ENCODE measurements at places on chromosomes 12 and 14. TPM values are rescaled to one million over a fixed set of nuclear protein-coding genes. Genes with fewer than 3 reads are reported as not detected.

DNA sequence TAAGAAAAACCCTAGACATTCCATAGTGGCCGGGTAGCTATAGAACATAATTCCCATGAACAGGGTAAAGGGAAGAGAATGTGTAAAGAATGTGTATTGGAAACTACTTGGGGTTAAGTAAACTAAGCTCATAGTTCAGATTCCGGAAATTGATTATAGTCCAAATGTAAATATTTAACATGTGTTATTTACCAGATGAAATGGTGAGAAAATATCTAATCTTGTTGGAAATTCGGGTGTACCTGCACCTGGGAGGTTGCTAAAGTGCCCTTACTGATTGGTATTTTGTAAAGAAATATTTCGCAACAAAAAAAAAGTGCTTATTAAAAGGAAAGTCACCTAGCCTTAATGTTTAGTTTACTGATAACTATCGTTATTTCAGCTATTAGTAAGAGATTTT is 14.4 kb downstream of the RASSF9 start:
- DNase-seq = no peak

Gene SSTR1
- polyA plus RNA-seq = 2.4 TPM

GRCh38 chr12:75606956-75607355 is 95.5 kb upstream of the KRR1 start:
- no peak for DNase-seq

Gene TMTC2
- 32.3 TPM for polyA plus RNA-seq

Gene DDX24
- polyA plus RNA-seq = 143 TPM

Gene PPFIA2
- 5.0 TPM for polyA plus RNA-seq

Gene CDKN3
- 25.6 TPM for polyA plus RNA-seq

GRCh38 chr14:67187826-67188225 is 1.4 kb upstream of the GARIN2 start:
- DNase-seq = no peak

DNA sequence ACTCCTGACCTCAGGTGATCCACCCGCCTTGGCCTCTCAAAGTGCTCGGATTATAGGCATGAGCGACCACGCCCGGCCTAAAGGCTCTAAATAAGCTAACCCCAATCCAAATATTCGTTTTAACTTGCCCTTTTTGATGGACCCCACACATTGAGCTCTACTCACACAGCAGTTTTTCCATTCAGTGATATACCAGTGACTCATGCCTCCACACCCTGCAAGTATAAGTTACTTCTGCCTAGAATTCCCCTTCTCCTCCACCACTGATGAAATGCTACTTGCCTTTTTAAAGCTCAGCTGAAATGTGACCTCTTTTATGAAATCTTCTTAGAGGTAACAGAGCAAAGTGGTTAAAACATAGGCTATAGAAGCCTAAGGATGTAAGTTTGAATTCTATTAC is 68.8 kb downstream of the EXOC5 start:
- DNase-seq = no peak

GRCh38 chr14:35213869-35214387 is 78.3 kb upstream of the PSMA6 start:
- no peak for DNase-seq

DNA sequence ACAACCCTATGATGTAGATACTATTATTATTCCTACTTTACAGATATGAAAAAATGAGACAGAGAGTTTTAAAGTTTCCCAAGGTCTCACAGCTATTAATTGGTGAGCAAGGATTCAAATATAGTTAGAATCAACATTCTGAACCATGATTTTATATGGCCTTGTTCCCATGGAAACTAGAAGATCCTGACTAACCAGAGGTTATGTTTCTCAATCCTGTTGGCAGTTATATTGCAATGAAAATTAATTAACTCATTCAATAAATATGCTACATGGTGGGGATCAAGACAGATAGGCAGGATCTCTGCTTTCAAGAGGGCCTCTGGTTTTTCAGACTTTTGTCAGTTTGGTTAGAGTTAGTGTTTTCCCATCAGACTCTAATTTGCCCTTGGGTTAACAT is 9.3 kb upstream of the FUT8 start:
- DNase-seq = no peak

Gene BCL2L2
- polyA plus RNA-seq = 47.7 TPM

- no peak for DNase-seq
These were observed 43.4 kb downstream of the RIN3 start for GRCh38 chr14:92556863-92557543.

- DNase-seq = no peak
These were observed 57.5 kb downstream of the MSRB3 start for GRCh38 chr12:65335981-65336380.

DNA sequence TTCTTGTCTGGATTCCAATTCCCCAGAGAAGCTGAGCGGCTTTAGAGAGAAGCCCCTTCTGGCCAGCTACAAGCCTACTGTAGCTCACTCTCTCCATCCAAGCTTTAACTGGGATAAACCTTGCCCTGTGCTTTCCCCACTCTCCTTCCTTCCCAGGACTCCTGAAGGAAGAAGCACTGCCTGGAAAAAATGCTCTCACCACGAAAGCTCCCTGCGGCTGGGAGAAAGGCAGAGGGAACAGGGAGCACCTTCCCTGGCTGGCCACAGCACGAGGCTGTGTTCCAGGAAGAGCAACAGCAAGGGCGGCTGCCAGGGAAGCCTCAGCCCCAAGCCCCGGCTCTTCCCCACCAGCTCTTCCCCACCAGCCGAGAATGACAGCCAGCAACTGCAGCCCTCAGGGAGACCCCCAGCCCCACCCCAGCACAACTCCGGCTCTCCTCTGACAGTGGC is 40.8 kb upstream of the PNMA1 start:
- no peak for DNase-seq

Gene TBC1D30
- 5.7 TPM for polyA plus RNA-seq

Gene GPR84
- polyA plus RNA-seq = 0.16 TPM

DNA sequence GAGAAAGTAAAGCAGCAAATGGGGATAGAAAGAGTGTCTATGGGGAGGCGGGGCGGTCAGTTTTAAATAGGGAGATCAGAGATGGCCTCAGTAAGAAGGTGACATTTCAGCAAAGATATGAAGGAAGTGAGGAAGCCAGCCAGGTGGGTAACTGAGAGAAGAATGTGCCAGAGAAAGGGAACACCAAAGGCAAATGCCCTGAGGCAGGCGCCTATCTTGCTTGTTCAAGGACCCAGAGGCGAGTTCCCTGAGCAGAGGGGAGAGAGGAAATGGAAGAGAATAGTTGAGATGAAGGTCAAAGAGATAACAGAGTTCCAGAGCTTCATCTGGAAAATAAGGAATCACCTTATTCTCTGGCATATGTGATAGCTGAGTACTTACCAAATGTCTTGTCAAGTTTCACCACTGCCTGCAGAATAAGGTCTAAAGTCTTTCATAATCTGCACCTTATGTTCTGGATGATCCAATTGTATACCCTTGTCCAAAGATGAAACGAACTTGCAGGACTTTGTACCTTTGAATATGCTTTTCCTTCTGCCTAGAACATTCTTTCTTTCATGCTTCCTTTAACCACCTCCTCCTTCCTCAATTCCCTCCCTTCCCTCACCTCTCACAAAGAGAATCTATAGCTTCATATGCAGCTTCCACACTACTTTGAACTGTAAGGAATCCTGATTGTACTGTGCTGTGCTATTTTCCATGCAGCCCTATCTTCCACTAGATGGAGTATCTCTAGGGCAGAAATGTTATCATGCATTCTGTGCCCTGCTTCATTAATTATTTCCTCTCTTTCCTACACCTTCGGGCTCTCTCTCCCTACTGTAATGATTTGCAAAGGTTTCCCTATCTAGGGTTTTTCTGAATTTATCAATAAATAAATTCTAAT is 38.5 kb downstream of the GNPTAB start:
- no peak for DNase-seq

- no peak for DNase-seq
These were observed 233.8 kb upstream of the GARIN6 start for GRCh38 chr12:99413751-99414150.

DNA sequence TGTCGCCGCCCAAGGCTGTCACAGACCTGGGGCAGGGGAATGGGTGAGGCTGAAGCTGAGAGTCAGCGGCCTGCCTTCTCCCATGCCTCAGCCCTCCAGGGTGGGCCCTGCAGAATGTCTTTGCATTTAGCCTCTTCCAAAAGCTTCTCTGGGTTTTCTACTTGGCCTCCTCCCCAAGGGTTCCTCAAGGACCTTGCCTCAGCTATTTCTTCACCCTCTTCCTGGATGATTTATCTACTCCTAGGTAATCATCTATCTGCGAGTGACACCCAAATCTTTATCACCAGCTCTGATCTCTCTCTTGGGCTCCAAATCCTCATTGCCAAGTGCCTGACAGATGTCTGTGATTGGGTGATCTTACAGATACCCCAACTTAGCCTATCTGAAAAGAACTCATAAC is 4.7 kb upstream of the LPAR5 start:
- no peak for DNase-seq

GRCh38 chr14:60485057-60485597 is 736 bp downstream of the C14orf39 start:
- DNase-seq = no peak

Gene GPRC5A
- 12.4 TPM for polyA plus RNA-seq

Gene PMEL
- polyA plus RNA-seq = 3.3 TPM

GRCh38 chr14:61322799-61323290 is 1.5 kb downstream of the PRKCH start:
- DNase-seq = no peak

DNA sequence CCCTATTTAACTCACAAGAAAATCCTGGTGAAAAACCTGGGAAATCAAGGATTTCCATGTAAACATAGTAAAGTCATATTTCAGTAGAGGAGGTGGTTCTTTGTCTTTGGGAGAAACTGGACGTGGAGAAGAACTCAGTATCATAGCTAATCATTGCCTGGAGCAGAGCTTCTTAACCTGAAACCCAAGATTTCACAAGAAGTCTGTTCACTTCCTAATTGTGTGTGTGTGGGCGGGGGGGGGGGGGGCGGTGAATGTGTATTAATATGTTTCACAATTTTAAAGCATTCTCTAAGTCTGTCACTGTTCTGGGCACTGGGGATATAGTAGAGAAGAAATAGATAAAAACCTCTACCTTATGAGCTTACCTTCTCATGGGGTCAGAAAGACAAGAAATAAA is 96.7 kb upstream of the PPP4R3A start:
- no peak for DNase-seq

DNA sequence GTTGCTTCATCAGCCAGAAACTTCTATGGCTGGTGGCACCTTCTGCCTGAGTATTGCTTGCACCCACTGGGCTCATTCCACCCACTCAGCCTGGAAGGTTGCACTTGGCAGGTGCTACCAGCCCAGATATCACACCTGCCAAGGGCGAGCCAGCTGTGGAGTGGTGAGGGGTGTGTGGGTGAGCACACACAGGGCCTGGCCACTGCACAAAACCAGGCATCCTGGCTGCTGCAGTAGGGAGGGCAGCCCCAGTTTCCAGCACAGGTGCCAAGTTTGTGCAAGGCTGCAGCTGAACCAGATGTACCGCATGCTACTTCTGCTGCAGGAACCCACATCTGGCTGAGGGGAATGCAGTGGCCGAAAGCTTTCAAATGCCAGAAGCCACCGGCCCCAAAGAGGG is 1147.8 kb downstream of the FSCB start:
- DNase-seq = no peak

Gene KRT74
- polyA plus RNA-seq = not detected

- DNase-seq = no peak
These were observed 43.8 kb upstream of the PNMA1 start for GRCh38 chr14:73757876-73758391.

DNA sequence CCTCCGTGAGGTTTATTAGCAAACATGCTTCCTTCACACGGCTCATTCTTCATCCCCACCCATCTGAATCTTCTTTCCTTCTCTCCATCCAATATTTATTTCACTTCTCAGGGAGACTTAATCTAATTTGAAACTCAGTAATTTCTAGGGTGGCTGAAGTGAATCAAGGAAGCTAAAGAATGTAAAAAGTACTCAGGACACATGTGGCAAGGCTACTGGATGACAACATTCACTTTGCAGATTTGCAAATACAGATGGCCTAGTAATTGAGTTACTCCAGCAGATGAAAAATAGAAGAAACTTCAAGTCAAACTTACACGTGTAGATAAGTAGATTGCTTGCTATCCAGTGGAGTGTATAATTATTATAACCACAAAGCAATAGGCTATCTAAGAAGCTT is 15.4 kb upstream of the BEST3 start:
- DNase-seq = no peak

Data from renal pelvis (tissue), 12 donors.